ENCODE measurements at places on chromosomes 3 and 15.
A peak's percentile ranks its signal among the peaks of the same experiment; 100 is the strongest.

GRCh38 chr15:22838292-22839042 lies at the start of gene NIPA2:
NIPA2 (plus strand) TSS chr15:22838666; CDS start chr15:22851732, 13,066 bp downstream.
- peak; percentile 99 for DNase-seq

DNA sequence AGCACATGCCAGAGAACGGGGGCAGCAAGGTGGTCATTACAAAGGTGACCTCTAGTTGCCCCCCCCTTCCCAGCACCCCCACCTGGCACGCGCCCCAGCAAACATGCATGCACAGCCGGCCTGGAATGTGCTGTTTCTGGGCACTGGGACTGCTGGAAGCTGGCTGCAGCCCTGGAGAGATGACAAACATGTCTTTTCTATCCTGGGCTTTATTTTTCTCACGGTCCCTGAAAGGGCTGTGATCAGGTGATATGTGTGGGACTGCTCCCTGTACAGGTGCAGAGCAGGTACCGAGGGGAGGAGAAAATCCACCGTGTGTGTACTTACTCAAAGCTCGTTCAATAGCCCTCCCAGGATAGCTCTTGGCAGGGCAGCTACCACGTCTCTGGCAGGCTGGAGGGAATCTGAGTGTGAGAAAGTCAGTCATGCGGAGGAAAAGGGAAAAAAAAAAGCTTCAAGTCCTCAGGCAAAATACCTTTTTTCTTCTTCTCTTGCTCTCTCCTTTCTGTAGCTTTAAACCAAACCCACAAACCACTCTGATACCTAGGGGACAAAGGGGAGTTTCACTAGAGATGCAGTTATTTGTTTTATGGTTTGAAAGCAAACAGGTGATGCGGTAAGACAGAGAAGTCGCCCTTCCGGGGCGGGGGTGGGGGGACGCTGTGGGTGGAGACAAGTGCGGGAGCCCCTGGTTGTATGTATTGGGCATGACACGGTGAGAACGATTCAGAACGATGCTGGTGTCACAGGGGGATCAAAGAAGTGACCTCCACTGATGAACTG lies 5.0 kb upstream of the HES1 start:
- no peak for DNase-seq

GRCh38 chr3:12681089-12681942 lies 17.4 kb upstream of the RAF1 start:
- no peak for DNase-seq

DNA sequence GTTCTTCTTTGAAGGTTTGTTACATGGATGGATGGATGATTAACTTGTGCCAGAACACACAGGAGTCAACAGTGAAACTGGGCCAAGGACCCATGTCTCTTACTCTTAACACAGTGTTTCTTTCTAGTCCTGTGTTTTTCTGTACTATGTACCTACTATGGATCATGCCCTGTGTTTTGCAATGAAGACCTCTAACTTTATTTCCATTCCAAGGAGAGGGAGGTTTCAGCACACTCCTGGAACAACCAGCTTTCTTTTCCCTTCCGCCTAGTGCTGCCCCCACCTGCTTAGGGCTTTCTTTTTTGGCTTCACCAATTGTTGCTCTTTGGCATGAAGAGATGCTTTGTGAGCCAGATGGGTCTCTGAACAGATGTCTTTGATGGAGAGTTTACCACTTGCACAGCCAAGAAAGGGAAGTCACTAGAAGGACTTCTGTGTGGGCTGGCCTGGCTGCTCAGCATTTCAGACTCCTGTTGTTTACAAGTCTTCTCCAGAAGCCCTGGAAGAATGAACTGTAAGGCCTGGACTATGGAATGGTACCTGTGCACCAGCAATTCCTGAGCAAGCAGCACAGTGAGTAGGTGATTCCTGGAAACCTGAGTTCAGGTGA lies 44.5 kb downstream of the SNAPC5 start:
- no peak for DNase-seq
